Breast epithelium (tissue), 4 donors: ENCODE measurements at places on chromosomes 4 and X. TPM values are rescaled to one million over a fixed set of nuclear protein-coding genes. Genes with fewer than 3 reads are reported as not detected.

GRCh38 chrX:139783030-139783429 lies 75.1 kb upstream of the MCF2 start:
- DNase-seq = no peak

DNA sequence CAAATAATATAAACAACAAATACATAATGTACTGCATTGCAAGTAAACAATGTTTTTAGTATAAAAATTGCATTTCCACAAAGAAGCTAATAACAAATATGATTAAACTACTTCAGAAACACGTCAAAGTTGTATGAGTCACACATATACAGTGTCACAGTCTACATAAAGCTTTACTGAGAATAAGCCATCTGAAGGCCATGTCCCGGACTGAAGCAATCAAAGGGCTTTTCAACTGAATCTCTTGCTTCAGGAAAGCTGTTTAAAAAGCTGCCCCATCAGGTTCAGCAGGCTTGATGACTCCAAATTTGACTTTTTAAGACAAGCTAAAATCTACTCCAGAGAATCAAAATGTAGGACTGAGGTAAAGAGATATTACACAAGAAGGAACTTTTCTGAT lies 1476.8 kb downstream of the ADGRL3 start:
- DNase-seq = no peak

DNA sequence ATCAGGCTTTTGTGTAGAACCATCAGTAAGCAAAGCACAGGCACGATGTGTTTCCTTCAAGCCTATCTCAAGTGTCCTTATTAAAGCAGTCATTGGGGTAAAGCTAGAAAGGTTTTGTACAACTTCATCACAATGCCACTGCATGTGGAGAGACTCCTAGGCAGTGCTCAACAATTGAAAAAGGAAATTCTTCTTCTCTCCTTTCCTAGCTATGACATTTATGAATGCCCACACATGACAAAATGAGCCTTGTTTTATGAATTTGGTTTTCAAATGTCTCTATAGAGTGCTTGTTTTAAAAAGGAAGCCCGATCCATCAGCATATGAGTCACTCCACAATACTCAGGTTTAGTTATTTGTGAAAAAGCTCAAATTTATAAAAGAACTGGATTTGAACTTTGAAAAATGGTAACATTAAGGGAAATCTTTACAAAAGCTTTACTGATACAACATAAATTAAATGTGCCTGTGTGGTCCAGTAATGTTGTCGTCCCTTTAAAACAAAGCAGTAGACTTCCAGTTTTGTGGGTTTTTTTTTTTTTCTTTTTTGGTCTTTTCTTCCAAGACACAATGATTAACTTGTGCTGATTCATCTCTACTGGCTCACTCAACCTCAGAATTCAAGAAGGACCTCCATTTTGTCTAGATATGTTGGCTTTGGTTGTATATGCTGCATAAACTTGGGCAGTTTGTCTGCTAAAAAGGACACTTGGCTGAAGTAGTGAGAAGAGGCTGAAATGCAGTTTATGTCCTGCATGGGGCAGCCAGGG lies 273.8 kb downstream of the GASK1B start:
- DNase-seq = no peak

DNA sequence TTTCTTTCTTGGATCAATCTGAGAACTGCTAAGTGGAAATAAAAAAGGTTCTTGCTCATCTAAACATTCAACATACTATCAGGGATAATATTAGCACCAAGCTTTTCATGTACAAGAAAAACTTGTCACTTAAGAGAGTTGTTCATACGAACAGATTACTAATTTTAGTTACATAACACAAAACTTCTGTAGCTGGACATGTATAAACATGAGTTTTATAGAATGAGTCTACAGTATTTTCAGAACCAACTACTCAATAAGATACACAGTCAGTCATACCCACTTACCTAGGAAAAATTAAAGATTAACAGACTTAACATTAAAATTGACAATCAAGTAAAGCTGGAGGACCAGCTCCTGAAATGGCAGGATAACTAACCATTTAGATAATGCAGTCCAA lies 540.1 kb upstream of the FAM241A start:
- DNase-seq = no peak

DNA sequence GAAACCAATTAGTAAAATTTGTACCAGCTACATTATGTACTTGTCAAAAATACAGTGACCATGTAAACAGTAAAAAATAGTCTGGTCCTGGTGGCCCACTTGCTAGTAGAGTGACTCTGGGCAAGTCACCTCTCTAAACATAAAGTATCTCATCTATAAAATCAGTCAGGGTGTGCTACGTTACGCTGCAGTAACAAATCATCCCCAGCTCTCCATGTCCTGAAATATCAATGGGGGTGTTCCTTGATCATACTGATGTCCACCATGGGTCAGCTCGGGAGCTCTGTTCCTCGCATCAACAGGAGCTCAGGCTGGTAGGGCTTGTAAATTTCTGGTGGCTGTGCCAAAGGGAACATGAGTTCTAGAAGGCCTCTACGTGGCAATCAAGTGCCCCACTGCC lies 268.6 kb downstream of the RAB28 start:
- no peak for DNase-seq

- no peak for DNase-seq
These were observed 28.1 kb upstream of the HS6ST2 start for GRCh38 chrX:132986556-132986955.

- DNase-seq = no peak
These were observed 1.0 kb downstream of the SLC10A6 start for GRCh38 chr4:86848136-86848535.

GRCh38 chrX:7654316-7654715 lies 188.7 kb upstream of the VCX start:
- no peak for DNase-seq

- no peak for DNase-seq
These were observed 471.0 kb downstream of the BCOR start for GRCh38 chrX:39626749-39627148.

DNA sequence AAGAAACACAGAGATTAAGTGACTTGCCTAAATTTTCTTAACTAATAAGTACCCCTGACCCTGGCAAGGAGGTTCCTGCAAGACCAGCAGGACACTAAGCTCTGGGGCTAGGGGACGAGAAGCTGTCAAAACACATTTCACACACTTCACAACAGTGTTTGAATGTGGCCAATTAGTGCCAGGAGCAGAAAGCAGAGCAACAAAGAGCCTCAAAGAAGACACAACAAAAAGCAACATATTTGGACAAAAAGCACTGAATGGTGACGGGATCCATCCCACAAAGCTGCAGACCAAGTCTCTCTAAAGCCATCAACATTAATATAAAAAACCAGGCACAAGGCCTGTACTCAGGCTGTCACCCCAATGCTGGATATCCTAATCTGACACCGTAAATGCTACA lies 361.9 kb upstream of the RASGEF1B start:
- no peak for DNase-seq

DNA sequence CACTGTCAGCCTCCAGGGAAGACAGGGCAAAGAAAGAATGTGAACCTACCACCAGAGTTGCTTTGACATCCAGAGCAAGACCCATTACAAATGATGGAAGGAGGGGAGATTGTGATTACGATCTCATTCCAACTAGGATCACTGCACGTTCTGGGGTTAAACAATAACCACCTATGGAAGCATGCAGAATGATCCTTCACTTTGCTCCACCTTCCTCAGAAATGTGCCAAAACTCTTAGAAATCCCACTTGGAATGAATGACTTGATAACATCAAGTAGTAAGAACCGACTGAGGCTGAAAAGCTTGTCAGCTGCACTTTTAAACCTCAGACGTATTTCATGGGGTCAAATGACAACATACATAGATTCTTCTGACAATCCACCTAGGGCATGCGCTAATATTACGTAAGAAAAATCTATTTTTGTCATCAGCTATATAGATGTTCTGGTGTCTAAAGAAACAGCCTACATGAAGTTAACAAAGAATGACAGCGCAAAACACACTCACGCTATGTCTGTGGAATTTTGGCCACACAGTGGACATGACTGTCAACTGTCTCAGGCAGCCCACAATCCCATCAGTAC lies 3.5 kb upstream of the STS start:
- DNase-seq = no peak

GRCh38 chr4:4991541-4992099 lies 27.6 kb downstream of the CYTL1 start:
- DNase-seq = no peak

GRCh38 chrX:96407501-96407900 lies 277.1 kb upstream of the DIAPH2 start:
- DNase-seq = no peak

DNA sequence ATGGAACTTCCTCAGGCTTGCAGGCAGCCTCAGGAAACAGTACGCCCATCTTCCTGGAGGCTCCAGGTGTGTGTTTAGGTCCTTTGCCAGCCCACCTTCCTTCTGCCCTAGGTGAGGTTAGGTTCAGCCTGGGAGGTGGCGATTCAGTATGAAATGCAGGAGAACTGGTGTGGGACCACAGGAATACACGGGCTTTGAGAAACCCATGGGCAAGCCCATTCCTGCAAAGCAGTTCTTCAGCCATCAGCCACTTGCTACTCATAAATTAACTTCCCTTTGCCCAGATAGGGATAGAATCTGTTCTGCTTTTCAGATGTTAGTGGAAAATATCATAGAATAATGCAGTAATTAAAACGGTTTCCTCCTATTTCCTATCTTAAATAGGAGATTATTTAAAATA lies 32.2 kb downstream of the TBC1D14 start:
- no peak for DNase-seq

GRCh38 chrX:20521222-20521621 lies 254.5 kb upstream of the RPS6KA3 start:
- no peak for DNase-seq

GRCh38 chr4:87985097-87985886 lies 9.8 kb downstream of the SPP1 start:
- no peak for DNase-seq

DNA sequence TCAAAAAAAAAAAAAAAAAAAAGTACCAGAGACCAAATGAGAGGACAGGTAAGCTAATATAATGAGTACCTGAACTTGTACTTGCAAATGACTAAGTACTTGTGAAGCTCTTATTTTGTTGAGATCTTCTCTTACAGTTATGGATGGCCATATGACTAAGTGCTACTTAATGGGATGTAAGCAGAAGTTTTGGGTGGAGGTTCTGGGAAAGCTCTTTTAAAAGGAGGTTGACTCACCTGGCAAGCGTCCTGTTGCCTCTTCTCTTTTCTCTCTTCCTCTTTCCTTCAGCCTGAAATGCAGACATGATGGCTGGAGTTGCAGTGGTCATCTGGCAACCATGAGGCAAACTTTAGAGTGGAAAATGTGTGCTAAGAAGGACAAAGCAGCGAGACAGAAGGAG lies 36.9 kb upstream of the MED14 start:
- DNase-seq = no peak

DNA sequence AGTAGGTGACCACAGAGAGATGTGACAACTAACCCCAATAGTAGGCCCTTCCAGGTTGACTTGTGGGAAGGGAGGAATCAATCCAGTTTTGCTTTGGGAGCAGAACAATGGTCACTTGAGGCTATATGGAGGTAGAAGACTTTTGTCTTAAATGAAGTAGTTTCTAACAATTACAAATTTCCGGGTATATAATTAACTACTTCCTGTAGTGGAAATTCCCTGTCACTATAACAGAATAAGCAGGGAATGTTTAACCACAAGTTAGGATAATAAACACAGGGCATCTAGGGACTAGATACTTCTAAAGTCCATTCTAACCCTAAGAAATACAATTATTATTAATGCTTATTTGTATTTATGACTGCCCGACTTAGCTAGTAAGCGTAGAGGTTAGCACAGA lies 99.0 kb upstream of the TRPC3 start:
- DNase-seq = no peak

- DNase-seq = no peak
These were observed 39.0 kb upstream of the RASL11B start for GRCh38 chr4:52822972-52823701.

CENPVL2 gene
- not detected for total RNA-seq

RNF128 gene
- 17.1 TPM for total RNA-seq

UGT2A2 gene
- not detected for total RNA-seq

CCDC110 gene
- 1.3 TPM for total RNA-seq

PLXNB3 gene
- total RNA-seq = 12.3 TPM

NAA11 gene
- total RNA-seq = not detected

RHOXF2 gene
- not detected for total RNA-seq

SSX4 gene
- not detected for total RNA-seq

FAM47A gene
- not detected for total RNA-seq

FRMD7 gene
- not detected for total RNA-seq

STEEP1 gene
- total RNA-seq = 32.0 TPM

GNRHR gene
- total RNA-seq = not detected

RIBC1 gene
- 2.9 TPM for total RNA-seq

SPANXN4 gene
- total RNA-seq = not detected
